Endothelial cell (in vitro differentiated cells): ENCODE measurements at places on chromosomes 13 and 19. TPM values are rescaled to one million over a fixed set of nuclear protein-coding genes. Genes with fewer than 3 reads are reported as not detected.

DNA sequence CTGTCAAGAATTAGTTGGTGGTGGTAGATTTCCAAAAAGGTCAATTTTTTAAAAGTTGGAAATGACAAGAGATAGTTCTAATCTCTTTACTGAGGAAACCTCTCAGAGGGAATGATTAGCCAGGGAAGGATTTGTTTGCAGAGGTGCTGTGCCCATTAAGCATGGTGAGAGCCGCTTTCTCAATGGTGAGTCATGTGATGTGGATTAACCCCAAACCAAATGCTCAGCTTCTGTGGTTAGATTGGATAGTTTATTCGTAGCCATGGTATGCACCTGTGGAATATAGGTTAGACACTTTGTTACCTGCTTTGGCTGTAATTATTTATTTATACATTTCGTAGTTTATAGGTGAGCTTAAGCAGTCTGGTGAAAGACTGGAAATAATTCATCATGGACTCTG lies 7.1 kb downstream of the HNRNPM start:
- no peak for DNase-seq

GRCh38 chr13:24938966-24939365 lies 157.0 kb upstream of the PABPC3 start:
- DNase-seq, result no peak

OR1M1 gene
- total RNA-seq, result not detected

GRCh38 chr13:92894447-92894846 lies 332.2 kb upstream of the GPC6 start:
- no peak for DNase-seq

NLRP11 gene
- not detected for total RNA-seq

GRCh38 chr13:25046274-25046984 lies 49.5 kb upstream of the PABPC3 start:
- peak; percentile 30 for DNase-seq

BEST2 gene
- total RNA-seq, result not detected

GRCh38 chr13:98691360-98691759 lies 61.1 kb downstream of the SLC15A1 start:
- no peak for DNase-seq

SBNO2 gene
- 46.4 TPM for total RNA-seq

DNA sequence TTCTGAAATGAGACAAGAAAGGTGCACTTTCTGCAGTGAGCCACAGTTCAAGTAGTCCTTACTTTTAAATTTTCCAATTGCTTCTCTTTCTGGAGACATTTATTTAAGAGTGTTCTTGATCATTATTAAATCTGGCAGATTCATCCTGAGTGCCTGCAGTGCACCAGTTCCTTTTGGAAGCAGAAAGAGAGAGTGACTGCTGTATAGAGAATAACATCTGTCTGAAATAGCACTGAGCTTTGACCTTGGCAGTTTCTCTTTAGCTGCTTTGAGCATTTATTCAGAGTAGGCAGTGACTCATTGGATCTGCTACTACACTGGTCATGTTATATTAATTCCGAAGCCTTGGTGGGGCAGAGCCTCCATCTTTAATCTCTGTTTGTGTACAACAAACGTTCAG lies 1373.7 kb downstream of the PCDH9 start:
- DNase-seq, result no peak

CEACAM4 gene
- total RNA-seq, result not detected

DNA sequence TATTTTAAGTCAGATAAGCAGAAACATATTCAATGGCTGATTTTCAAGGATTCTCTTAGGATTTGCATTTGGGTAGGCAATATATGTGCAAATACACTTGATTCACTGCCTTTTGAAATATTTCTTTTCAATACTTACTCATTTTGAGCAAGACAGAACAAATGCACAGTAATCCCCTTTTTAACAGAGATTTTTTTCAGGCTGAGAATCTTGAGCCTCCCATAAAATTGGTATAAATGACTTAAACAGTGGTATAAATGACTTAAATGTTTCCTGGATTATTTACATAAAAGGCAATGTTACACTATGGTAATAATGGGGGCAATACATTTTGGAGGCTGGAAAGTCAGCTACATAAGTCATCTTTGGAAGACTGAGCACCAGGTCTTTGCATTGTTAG lies 389.0 kb downstream of the OLFM4 start:
- no peak for DNase-seq

DNA sequence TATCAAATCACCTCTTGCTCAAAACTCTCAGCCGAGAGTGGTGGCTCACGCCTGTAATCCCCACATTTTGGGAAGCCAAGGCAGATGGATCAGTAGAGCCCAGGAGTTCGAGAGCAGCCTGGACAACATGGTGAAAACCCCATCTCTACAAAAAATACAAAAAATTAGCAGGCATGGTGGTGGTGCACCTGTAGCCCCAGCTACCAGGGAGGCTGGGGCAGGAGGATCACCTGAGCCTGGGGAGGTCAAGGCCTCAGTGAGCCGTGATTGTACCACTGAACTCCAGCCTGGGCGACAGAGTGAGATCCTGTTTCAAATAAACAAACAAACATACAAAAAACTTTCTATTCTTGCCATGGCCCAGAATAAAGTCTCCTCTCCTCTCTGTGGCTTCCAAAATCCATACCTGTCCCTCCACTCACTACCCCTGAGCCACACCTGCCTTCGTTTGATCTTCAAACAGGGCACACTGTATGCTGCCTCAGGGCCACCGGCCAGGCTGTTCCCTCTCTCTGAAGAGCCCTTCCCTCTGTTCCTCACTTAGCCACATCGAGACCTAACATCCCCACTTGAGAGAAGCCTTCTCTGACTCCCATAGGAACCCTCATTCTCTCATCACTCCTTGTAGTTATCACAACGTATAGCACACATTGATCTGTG lies 6.3 kb downstream of the LGI4 start:
- DNase-seq, result no peak

VSTM2B gene
- 0.18 TPM for total RNA-seq
